ENCODE measurements at places on chromosomes 3 and 15. TPM values are rescaled to one million over a fixed set of nuclear protein-coding genes. Genes with fewer than 3 reads are reported as not detected.

The DCLK3 gene
- not detected for total RNA-seq

The CAV3 gene
- not detected for total RNA-seq

The CAPN3 gene
- total RNA-seq = 2.0 TPM

The OXTR gene
- 1.0 TPM for total RNA-seq

GRCh38 chr3:179613807-179614206 lies 9.2 kb downstream of the NDUFB5 start:
- no peak overlapping the region for H3K4me3 ChIP-seq
- H3K27me3 ChIP-seq = no peaks in the 10 kb centered on the region
- no peak for DNase-seq
- peaks cover 11% of the 10 kb centered on the region for H3K36me3 ChIP-seq
- no peak overlapping the region for H3K27ac ChIP-seq

DNA sequence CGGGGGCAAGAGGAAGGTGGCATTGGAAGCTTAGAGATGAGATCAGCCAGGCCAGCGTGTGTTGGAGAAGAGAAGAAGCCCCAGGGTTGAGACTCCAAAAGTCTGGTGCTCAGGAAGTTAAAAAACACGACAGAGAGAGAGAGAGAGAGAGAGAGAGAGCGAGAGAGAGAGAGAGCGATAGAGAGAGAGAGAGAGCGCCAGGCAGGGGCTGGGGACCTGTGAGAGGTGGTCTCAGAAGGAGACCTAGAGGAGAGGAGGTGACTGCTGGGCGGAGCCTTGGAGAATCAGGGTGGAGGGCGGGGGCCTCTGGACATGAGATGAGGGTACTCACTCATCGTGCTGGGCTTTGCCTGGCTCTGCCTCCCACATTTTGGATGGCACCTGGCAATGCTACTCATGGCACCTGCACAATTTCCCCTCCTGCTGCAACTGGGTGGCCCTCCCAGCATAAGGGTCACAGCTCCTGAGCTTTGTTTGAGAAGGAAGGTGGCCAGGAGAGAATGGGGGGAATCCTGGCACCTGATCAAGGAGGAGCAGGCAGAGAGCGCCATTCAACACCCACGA lies 51.0 kb downstream of the FBLN2 start:
- no peak overlapping the region for H3K27ac ChIP-seq
- H3K27me3 ChIP-seq = peaks cover 15% of the 10 kb centered on the region
- peaks cover 26% of the 10 kb centered on the region for H3K4me1 ChIP-seq
- peaks cover 6% of the 10 kb centered on the region for H3K36me3 ChIP-seq
- no peak overlapping the region for H3K4me3 ChIP-seq

DNA sequence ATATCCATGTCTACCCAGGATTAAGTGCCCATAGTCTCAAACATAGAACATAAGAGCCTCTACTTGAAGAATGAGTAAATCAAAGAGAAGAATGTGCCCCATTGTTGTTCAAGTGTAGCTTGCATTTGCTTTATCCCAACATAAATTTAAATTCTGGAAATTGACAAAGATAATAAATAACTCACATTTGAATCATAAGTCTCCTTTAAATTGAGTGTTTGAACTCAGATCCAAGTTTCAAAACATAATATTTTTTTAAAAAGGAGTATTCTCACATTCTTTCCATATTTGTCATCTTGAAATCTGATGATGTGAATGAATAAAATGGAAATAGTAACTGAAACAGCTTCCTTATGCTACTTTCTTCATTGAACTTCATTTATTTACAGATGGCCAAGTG lies 135.2 kb downstream of the MECOM start:
- peaks cover 28% of the 10 kb centered on the region for H3K4me1 ChIP-seq
- no peaks in the 10 kb centered on the region for H3K36me3 ChIP-seq
- no peak overlapping the region for H3K4me3 ChIP-seq

DNA sequence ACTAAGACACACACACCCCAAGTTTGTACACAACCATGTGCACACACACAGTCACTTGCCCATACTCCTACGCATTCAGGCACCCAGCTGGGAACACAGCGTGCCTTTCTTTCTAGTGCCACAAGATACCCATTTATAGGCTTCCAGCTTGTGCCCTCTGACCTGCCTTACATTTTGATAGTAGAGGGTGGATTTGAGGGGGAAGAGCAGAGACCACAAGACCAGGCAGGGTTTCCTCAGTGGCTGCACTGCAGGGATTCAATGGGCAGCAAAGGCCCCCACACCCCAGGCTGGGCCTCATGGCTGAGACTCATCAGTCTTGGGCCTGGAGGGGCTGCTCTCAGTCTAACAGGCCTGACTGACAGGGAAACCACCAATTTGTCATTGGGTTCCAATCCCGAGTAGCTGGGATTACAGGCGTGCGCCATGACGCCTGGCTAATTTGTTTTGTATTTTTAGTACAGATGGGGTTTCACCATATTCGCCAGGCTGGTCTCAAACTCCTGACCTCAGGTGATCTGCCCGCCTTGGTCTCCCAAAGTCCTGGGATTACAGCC lies 18.8 kb upstream of the ANKDD1A start:
- peaks cover 49% of the 10 kb centered on the region for H3K4me1 ChIP-seq
- DNase-seq = no peak
- no peak overlapping the region for H3K27ac ChIP-seq
- peak overlapping the region; percentile 51 for H3K4me3 ChIP-seq
- H3K27me3 ChIP-seq = peaks cover 8% of the 10 kb centered on the region

All from endothelial cell (in vitro differentiated cells).